Right atrium auricular region (tissue), 2 donors: ENCODE measurements at places on chromosomes 2 and 18. TPM values are rescaled to one million over a fixed set of nuclear protein-coding genes. Genes with fewer than 3 reads are reported as not detected.

DNA sequence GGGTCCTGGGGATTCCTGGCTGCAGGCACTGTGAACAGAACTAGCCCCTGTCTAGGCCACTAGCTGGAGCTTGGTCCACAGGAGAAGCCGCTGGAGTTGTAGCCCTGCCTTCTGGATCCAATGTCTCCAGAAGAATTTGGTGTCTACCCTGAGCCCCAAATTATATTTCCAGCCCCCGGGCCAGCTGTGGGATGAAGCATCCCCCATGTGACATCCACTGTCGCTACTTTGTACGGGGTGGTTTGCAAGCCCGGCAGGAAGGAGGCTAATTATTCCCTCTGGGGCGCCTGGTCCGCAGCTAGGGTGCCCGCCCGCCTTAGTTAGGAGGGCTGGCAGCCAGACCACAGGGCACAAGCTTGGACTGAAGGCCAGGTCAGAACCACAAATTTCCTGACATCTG lies 106.5 kb downstream of the SMAD7 start:
- no peak overlapping the region for H3K4me3 ChIP-seq
- H3K4me1 ChIP-seq = no peaks in the 10 kb centered on the region
- H3K27me3 ChIP-seq = no peaks in the 10 kb centered on the region
- no peak overlapping the region for H3K27ac ChIP-seq
- no peak for DNase-seq
- no peaks in the 10 kb centered on the region for H3K36me3 ChIP-seq

DNA sequence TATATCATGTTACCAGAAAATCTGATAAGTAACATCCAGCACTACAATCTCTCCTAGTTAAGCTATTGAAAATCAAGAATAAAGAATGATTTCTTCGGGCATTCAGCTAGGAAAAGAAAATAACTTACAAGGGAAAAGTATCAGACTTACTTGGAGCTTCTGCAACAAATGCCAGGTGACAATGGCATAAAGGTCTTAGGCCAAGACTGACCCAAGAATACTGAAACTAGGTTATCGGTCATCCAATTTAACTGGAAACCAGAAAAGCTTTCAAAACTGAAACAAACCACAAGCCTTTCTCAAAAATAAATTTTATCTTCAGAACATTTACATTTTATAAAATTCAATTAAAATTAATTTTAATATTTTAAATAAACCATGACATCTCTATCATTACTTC lies 214.0 kb upstream of the CCDC68 start:
- no peaks in the 10 kb centered on the region for H3K36me3 ChIP-seq
- no peaks in the 10 kb centered on the region for H3K27me3 ChIP-seq
- H3K4me3 ChIP-seq = no peak overlapping the region

GRCh38 chr2:219228041-219228910 lies 1.2 kb downstream of the ATG9A start:
- DNase-seq = no peak
- no peaks in the 10 kb centered on the region for H3K27me3 ChIP-seq
- H3K4me1 ChIP-seq = no peaks in the 10 kb centered on the region

DNA sequence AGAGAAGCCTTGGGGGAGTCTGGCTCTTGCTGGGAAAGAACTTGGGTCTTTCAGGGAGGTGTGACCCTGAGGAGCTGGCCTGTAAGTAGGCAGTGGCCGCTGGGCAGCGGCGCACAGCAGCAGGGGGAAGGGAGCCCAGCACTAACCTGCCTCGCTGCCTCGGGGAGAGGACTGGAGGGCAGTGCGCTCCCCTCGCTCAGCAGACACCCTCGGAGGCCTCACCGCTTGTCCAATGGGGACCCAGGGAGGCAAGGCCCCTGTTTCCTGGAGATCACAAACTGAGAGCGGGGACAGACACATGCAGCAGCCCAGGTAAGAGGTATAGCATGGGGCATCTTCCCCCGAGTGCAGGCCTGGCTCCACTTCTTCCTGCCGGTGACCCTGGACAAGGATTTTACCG lies 3.3 kb downstream of the DNMT3A start:
- H3K27me3 ChIP-seq = no peaks in the 10 kb centered on the region
- H3K4me1 ChIP-seq = no peaks in the 10 kb centered on the region
- H3K4me3 ChIP-seq = no peak overlapping the region
- DNase-seq = no peak
- H3K27ac ChIP-seq = peak overlapping the region; percentile 93

DNA sequence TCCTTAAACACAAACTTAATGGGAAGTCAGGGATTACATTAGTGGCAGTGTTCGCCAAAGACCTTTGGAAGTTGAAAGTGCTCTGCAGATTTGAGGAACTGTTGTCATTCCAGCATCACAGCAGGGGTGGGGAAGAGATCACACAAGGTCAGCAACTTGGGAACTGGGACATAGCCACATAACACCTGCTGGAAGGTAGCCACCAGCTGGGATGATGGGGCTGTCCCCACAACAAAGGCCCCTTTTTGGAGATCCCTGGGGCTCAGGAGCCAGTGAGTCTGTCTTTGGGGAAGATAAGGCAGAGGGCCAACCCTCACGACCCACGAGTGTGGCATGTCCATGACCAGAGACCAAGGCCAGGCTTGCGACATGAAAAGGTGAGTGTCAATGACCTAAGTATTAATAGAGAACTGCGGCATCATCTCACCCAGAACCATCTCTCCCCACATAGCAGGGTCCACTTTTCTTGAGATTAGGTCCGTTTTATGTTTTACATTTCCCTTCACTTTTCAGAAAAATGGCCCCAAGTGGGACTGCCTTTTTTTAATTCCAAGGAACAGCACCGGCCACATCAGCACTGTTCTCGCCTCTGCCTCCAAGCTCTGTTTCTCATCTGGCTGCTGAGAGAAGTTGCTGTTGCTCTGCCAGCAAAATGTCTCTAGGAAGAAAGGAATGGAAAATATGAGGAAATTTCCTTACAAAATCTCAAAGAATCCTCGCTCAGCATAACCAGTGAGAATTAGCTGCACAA lies 106.9 kb downstream of the GFPT1 start:
- no peak for DNase-seq
- no peak overlapping the region for H3K27ac ChIP-seq
- no peaks in the 10 kb centered on the region for H3K27me3 ChIP-seq
- no peaks in the 10 kb centered on the region for H3K36me3 ChIP-seq
- no peak overlapping the region for H3K4me3 ChIP-seq
- H3K4me1 ChIP-seq = no peaks in the 10 kb centered on the region

ARID5A gene
- total RNA-seq = 52.6 TPM

DNA sequence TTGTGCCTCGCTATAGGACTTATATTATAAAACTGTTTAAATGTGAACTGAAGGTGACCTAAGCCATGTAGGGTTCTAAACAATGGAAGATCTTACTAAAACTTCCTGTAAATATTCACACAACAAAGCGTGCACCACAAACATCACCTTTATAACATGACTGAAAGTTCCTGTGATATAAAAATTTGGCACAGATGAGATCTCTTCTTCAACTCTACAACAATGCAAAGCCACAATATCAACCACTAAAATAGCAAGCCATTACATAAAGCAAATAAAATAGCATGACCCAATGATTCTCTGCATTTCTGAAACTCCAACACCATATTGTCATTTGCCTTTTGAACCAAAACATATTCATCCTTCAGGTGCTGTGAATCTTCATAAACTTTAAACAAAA lies 3.5 kb downstream of the YES1 start:
- peaks cover 48% of the 10 kb centered on the region for H3K4me1 ChIP-seq
- no peaks in the 10 kb centered on the region for H3K36me3 ChIP-seq
- H3K4me3 ChIP-seq = no peak overlapping the region
- H3K27ac ChIP-seq = peak overlapping the region; percentile 41

DNA sequence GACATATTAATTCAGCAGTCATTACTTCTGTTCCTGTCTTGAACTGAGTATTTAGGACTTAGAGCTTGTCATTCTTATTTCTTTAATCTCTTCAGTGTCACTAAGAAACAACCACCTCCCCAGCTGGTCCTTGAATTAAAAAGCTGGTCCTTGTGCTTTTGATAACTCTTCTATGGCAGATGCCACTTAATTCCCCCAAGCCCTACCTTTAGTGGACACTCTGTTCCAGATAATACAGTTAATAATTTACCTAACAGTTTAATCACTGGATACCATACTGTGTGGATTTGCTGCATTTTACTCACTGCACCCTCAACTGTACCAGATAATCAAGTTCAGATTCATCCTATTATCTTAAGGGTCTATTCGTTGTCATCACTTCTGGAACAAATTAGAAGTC lies 73.1 kb downstream of the SKA1 start:
- H3K27ac ChIP-seq = no peak overlapping the region
- no peaks in the 10 kb centered on the region for H3K4me1 ChIP-seq
- DNase-seq = no peak
- no peaks in the 10 kb centered on the region for H3K36me3 ChIP-seq
- H3K4me3 ChIP-seq = no peak overlapping the region

- no peak overlapping the region for H3K4me3 ChIP-seq
- H3K27me3 ChIP-seq = no peaks in the 10 kb centered on the region
- no peaks in the 10 kb centered on the region for H3K36me3 ChIP-seq
- H3K27ac ChIP-seq = no peak overlapping the region
- no peaks in the 10 kb centered on the region for H3K4me1 ChIP-seq
- no peak for DNase-seq
Measured at GRCh38 chr18:50163505-50163904, 31.4 kb downstream of the MYO5B start.

DNA sequence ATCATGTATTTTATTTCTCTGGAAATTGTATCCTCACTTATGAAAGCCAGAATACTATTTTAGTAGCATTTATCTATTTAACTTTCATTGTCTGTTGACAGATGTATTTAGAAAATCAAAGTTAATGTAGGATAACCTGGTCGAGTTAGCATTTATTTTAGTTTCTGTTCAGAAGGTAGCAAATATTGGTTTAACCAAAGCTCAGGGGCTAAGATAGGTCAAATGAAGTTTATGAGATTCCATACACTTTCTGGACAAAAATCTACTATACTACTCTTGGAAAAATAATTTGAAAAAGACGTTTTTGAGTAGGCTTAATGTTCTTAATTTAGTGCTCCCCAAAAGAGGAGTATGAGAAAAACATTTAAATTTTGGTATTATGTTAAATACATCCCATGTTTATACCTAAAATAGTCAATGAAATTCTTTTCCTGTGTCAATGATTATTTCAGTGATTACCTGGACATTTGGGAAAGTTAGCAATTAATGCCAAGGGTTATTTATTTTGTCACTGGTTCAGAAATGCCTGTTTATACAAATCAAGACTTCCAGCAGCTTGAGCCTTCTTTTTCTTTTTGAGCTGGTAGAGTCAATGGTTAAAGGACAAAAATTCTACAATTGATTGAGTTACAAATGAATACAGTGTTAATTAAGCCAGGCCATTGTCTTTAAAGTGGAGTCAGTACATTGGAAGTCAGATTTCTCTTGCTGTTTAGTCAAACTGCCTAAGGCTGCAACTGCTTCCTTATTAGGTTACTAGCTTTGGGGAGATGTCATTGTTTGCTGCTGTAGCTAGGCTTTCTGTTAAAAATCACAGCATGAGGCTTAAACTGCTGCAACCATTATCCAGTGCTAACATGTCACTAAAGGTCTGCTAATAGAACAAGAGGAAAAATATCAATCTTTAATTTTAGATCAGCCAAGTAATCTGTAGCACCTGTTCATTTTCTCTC lies 182.3 kb downstream of the CAMKMT start:
- DNase-seq = no peak
- no peak overlapping the region for H3K27ac ChIP-seq
- peaks cover 4% of the 10 kb centered on the region for H3K4me1 ChIP-seq
- H3K4me3 ChIP-seq = no peak overlapping the region

- H3K4me1 ChIP-seq = no peaks in the 10 kb centered on the region
- DNase-seq = no peak
- no peak overlapping the region for H3K27ac ChIP-seq
- H3K4me3 ChIP-seq = no peak overlapping the region
- H3K27me3 ChIP-seq = no peaks in the 10 kb centered on the region
Measured at GRCh38 chr2:10668402-10669012, 21.3 kb downstream of the NOL10 start.

DNA sequence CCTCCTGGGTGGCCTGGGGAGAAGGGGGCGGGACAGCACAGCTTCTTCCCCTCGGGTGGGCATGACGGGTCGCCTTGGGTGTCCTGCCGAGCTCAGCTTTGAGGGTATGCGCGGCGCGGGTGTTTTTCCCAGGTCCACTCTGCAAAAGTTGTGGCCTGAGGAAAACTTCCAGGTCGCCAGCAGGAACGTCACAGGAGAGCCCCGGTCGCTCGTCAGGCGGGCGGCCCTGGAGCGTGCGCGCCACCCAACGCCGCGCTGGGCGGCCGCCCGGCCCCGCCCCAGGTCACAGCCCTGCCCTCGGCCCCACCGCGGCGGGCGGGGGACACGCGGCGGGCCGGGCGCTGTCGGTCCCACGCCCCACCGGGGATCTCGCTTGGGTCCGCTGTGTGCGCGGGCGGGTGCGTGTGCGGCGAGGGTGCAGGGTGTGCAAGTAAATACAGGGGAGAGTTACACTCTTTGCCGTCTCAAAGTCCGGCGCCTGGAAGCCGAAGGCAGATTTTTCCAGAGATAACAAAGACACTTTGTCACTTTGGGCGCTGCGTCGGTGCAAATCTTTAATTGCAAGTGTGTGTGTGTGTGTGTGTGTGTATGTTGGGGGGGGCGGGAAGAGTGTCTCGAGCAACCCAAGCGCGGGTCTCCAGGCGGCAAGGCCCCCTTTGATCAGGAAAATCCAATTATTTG lies 616 bp upstream of the SP5 start:
- peak overlapping the region; percentile 52 for H3K4me3 ChIP-seq
- H3K27ac ChIP-seq = no peak overlapping the region
- no peak for DNase-seq
- H3K4me1 ChIP-seq = no peaks in the 10 kb centered on the region
- no peaks in the 10 kb centered on the region for H3K36me3 ChIP-seq

DNA sequence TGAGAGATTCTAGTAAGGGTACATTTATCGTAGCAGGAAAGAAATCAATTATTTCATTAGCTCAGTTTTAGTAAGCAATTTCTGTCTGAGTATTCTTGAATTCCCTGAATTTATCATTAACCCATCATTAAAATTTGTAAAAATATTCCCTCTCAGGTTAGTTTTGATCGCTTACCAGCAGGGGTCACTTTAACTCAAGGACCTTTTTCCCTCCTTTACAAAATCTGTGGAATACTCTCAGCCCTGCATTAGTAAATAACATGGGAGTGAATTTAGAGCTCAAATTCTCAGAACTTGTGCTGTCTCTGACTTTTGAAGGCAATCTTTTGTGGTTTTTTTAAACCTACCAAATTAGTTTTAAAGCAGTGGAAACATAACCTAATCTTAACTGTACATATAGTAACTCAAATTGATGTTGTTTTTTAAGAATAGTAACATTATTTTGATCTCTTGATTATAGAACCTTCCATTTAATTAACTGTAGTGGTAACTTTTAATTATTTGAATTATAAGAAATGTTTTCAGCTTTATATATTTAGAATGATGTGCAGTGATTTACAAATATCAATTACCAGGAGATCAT lies 97.2 kb downstream of the AGPS start:
- no peak for DNase-seq
- H3K4me3 ChIP-seq = no peak overlapping the region
- H3K36me3 ChIP-seq = peaks cover 10% of the 10 kb centered on the region
- H3K4me1 ChIP-seq = no peaks in the 10 kb centered on the region
- no peaks in the 10 kb centered on the region for H3K27me3 ChIP-seq

GRCh38 chr2:103144837-103145236 lies 383.0 kb downstream of the TMEM182 start:
- H3K4me3 ChIP-seq = no peak overlapping the region
- no peaks in the 10 kb centered on the region for H3K27me3 ChIP-seq
- H3K36me3 ChIP-seq = no peaks in the 10 kb centered on the region

HOXD8 gene
- 1.1 TPM for total RNA-seq
